ENCODE measurements at places on chromosomes 7 and 10.
A peak's percentile ranks its signal among the peaks of the same experiment; 100 is the strongest.

GRCh38 chr10:49644035-49644646, 30.3 kb downstream of the CHAT start:
- DNase-seq: no peak

- DNase-seq: no peak
Measured at GRCh38 chr7:75856536-75856935, 22.3 kb upstream of the RHBDD2 start.

- peak; percentile 11 for DNase-seq
Measured at GRCh38 chr10:84097787-84098353, 41.4 kb upstream of the GHITM start.

DNA sequence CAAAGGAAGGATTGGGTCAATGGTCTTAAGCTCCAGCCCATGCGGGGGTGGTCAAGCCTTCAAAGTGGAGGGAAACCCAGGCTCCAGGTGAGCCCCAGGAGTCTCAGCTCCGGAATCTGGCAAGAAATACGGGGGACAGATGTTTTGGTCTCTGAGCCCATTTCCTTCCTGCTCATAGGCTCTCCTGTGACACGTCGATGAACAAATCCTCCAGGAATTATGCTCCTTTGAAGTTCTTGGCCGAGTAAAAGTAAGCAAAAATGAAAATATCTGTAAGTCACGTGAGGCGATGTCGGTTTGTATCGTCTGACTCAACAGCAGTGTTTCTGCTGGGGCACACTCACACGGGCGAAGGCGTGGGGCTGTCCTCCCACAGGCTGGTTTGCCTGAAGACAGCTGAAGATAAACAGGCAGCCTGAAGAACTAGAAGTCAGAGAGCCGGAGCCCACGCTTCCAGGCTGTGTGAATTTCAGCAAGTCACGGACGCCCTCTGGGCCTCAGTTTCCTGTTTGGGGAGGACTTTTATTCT, 52.6 kb upstream of the SMNDC1 start:
- no peak for DNase-seq

GRCh38 chr7:78718212-78718611, 735.3 kb downstream of the MAGI2 start:
- DNase-seq: no peak

DNA sequence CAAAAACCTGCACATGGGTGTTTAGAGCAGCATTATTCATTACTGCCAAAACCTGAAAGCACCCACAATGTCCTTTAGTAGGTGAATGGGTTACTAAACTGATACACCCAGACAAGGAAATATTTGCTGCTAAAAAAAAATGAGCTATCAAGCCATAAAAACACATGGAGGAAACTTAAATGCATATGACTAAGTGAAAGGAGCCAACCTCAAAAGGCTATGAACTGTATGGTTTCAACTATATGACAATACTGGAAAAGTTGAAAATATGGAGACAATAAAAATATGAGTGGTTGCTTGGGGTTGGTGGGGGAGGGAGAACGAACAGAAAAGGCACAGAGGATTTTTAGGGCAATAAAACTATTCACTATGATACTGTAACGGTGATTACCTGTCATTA, 291.0 kb downstream of the TNS3 start:
- no peak for DNase-seq

- DNase-seq: no peak
Measured at GRCh38 chr7:28413011-28413410, 693 bp downstream of the CREB5 start.

- no peak for DNase-seq
Measured at GRCh38 chr10:23203369-23204325, 11.5 kb downstream of the PTF1A start.

DNA sequence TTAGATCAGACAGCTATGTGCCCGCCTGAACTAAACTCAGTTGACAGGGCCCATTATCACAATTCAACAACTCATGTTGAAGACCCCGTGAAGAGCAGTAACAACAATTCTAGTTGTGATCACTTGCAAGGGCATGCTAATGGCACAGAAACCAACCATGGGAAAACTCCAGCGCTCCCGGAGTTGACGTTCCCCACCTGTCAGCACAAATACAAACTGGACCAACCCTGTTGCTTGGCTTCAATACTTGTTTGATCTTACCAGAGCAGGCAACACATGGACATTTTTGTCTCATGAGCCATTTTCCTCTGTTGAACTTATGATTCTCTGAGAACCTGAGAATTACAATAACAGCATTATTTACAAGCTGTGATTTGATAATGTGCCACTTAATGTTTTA, 119.0 kb upstream of the LANCL2 start:
- no peak for DNase-seq

GRCh38 chr7:157616426-157616825, 279.6 kb downstream of the DNAJB6 start:
- no peak for DNase-seq

DNA sequence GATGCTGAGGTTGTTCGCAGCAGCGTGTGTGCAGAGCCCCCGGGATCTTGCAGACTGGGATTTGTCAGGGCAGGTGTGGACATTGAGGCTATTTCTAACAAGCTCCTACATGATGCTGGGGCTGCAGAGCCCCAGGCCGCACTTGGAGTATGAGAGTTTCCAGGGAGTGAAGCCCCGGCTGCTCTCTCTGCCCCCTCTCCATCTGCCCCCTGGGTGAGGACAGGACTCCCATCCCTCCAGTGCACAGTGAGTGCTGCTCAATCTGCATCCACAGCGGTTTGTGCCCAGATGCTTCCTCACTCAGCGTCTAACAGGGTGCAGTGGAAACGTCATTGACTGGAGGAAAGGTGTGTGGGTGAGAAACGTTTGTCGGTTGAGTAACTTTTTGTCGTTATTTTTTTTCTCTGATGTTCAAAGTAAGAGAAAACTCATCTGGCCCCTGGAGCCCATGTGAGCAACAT, 25.3 kb downstream of the IL2RA start:
- DNase-seq: no peak

- DNase-seq: no peak
Measured at GRCh38 chr10:131635564-131636015, 265.2 kb upstream of the PPP2R2D start.

DNA sequence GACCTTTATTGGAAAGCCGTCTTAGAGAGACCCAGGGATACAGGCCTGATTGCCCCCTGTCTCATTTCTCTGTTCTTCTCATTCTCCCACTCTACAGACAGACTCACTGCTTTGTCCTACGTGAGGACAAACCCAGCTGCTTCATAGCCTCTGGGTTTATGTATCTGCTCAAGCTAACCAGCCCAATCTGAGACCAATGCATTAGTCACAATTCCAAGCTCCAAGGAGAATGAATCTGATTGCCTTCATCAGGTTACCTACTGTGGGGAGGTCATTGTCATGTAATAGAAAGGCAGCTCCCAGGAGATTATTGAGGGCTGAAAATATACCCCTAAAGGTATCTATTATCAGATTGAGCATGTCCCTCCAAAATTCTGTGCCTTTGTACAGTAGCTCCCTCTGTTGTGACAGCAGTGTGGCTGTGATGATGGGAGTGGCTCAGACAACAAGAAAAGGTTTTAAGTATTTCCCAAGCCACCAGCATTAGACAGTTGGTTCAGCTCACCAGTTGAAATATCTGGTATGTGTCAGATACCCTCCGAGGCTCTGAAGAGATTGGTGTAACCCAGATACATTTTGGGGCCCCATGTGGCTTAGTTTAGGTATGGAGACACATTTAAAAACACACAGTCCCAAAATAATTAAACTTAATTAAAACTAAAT, 123.1 kb upstream of the EEPD1 start:
- no peak for DNase-seq

DNA sequence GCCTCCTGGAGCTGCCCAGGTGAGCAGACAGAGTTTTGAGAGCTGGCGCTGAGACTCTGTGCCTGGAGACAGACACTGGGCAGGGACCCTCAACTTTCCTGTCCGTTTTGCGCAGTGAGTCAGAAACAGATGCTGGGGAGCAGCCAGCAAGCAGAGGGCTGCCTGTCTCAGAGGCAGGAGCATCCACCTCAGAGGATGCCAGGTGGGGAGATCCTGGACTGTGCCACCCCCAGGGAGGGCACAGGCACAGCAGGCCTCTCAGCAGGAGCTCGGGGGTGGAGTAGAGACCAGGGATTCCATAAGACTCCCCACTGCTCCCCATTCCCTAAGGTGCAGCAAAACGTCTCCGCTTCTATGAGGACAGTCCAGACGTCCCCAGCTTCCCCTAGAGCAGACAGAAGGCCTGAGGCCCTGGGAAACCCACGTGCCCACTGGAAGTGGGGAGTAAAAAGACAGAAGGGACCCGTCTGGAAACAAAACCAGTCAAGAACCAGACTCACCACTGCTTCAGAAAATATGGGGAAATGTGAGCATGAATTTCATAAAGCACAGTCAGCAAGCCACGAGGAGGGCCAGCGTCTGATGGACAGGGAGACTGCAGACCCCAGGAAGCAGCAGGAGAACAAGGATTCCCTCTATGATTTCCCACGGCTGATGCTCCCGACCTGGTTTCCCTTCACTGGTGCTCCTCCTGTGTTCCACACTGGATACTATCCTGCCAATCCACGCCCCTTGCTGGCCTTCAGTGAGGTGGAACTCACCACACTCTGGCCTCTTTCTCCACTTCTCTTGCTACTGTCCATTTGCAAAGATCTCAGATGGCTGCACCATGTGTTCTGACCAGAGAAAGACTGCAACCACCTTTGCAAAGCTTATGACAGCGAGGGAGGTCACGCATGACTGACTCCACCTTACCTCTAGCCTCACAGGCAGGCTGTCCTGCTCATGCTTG, 151.3 kb upstream of the FAM20C start:
- no peak for DNase-seq

GRCh38 chr10:80485076-80485945, 31.2 kb downstream of the TSPAN14 start:
- DNase-seq: no peak

GRCh38 chr10:46002916-46003693, 27.3 kb downstream of the NCOA4 start:
- DNase-seq: no peak

GRCh38 chr7:17269341-17270221, 28.9 kb upstream of the AHR start:
- no peak for DNase-seq

GRCh38 chr7:144001543-144001942, 1.4 kb downstream of the OR6B1 start:
- DNase-seq: no peak

All from NCI-H446 treated with DMSO at 0.1 percent for 48 hours (cell line).